Umbilical cord (tissue), 2 donors: ENCODE measurements at places on chromosomes 16 and 17. TPM values are rescaled to one million over a fixed set of nuclear protein-coding genes. Genes with fewer than 3 reads are reported as not detected.
A peak's percentile ranks its signal among the peaks of the same experiment; 100 is the strongest.

Gene ZP2
- total RNA-seq: not detected

DNA sequence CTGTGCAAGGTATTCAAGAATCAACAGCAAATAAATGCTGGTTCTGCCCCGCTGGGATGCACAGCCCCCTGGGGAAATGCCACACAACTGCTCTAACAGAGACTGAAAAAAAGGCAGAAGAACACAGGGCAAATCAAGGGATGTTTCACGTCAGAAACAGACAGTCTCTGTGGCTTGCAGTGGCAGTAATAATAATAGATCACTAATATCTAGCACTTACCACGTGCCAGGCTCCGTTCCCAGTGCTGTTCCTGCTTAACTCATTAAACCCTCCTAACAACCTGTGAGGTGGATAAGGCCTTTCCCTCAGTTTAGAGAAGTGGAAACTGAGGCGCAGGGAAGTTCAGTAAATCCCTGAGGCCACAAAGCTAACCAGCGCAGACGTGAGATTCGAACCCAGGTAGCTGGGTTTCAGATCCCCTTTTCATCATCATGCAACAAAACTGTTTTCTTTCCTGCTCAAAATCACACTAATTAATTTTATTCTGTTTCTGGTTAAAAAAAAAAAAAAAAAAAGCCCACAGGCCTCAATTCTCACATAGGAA is 36.7 kb downstream of the ARHGAP17 start:
- no peak for DNase-seq

Gene CHD9NB
- total RNA-seq: 12.3 TPM

DNA sequence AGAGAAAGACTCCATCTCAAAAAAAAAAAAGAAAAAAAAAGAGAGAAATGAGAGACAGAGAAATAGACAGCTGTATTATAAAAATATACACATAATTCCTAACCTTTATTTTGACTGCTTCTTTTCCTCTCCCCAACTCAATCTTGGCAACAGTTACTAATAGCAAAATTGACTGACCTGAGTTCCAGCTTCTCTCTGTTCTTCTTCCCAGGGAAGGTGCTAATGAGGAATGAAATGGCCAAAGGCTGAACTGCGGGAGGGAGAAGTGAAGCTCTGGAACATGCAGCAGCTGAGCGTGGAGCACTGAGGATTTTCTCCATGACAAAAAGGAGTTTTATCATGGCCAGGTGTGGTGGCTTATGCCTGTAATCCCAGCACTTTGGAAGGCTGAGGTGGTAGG is 25.2 kb upstream of the PRKCA start:
- no peak for DNase-seq

Gene MAPT
- total RNA-seq: 1.7 TPM

GRCh38 chr16:67230809-67231660 is 4.1 kb downstream of the TMEM208 start:
- DNase-seq: no peak

DNA sequence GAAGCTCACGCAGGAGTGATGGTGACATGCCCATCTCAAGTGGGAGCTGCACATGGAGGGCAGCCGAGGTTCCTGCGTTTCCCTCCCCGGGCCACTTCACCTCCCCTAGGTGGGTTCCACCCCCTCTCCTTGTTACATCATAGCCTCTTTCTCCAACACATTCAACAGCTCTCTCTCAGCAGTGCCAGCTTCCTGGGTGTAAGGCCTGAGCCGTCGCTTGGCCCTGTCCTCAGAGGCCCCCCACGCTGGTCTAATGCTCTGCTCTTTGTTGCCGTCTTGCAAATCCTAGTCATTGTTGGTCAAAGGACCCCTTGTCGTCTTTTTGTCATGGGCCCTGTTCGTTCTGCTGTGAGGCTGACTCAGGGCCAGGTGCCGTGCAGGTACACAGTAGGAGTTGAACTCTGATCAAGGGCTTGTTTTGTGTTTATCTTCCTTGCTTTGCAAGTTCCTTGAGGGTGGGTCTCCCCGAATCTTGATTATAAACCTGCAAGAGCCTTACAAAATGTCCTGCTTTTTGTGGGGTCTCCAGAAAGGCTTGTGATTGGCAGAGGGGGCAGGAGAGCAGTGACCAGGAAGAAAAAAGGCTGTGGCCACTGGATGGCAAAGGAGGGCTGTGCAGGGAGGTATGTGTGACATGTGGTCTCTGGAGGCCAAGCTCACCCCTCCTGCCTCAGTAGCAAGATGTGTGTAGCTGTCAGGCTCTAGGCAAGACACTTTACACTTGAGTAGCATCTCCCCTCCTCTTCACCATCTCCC is 136.6 kb downstream of the CCDC182 start:
- no peak for DNase-seq

GRCh38 chr17:14317383-14317782 is 16.5 kb downstream of the HS3ST3B1 start:
- no peak for DNase-seq

Gene KRTAP3-2
- 31.1 TPM for total RNA-seq

Gene C16orf89
- total RNA-seq: not detected

DNA sequence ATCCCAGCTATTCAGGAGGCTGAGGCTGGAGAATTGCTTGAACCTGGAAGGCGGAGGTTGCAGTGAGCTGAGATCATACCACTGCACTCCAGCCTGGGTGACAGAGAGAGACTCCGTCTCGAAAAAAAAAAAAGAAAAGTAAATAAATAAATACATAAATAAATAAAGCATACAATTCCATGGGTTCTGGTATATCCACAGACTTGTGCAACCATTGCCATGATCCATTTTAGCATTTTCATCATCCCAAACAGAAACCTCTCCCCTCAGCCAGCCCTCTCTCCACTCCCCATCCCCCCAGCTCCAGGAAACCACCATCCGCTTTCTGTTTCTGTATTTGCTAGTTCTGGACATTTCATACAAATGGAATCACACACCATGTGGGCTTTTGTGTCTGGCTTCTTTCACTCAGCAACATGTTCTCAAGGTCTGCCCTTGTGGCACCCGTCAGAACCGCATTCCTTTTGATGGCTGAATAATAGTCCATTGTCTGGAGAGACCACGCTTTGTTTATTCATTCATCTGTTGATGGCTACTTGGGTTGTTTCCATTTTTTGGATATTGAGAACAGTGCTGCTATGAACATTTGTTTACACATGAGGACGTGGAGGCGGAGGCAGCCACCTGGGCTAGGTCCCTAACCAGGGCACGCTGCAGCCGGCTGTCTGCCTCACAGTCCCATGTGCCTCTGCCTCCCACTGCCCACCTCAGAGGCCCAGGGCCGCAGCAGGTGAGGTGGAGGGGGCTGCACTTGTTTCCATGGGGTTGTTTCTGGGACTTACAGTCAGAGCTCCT is 76.2 kb downstream of the NT5M start:
- no peak for DNase-seq

Gene CMTM1
- total RNA-seq: 10.8 TPM

Gene THUMPD1
- 103 TPM for total RNA-seq

- DNase-seq: no peak
These were observed 169.1 kb downstream of the MSI2 start for GRCh38 chr17:57425431-57425830.

Gene PDF
- total RNA-seq: 3.1 TPM

GRCh38 chr16:50261707-50262235 is 4.6 kb upstream of the ADCY7 start:
- no peak for DNase-seq

- no peak for DNase-seq
These were observed 54.2 kb downstream of the CDRT4 start for GRCh38 chr17:15413101-15413771.

DNA sequence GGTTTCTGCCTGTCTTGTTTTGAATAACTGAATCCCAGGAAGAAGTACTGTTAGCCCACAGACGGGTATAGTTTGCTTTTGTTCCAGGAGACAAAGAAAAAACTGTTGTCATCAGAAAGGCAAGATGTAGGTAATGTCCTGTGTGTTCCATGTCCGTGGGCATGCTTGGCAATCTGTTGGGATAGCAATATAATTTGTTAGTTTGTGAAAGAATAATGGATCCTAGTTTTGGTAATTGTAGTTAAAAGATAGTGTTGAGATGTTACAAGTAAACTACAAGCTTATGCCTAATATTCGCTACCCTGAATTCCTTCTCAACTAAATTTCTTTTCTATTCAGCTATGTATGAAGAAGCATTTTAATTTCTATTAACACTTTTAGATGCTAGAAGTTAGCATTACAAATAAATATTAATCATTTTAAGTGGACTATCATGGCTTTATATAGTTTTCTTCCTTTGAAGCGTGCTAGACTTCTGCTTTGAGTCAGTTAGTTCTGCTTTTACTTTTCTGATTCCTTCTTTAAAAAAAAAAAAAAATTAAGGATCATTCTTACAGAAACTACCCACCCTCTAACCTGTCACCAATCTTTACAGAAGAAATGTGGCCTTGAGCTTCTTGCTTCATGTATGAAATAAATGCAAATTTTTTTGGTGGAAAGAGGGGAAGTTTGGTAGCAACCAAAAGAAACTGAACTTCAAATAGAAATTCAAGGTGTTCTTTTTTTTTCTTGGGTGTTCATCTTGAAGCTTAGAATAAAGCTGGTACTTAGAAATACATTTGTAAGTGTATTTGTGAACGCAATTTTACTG is 2.4 kb downstream of the EVI2A start:
- DNase-seq: no peak

Gene CCDC200
- total RNA-seq: not detected

- DNase-seq: no peak
These were observed 1.1 kb upstream of the RAPGEFL1 start for GRCh38 chr17:40175928-40176753.

DNA sequence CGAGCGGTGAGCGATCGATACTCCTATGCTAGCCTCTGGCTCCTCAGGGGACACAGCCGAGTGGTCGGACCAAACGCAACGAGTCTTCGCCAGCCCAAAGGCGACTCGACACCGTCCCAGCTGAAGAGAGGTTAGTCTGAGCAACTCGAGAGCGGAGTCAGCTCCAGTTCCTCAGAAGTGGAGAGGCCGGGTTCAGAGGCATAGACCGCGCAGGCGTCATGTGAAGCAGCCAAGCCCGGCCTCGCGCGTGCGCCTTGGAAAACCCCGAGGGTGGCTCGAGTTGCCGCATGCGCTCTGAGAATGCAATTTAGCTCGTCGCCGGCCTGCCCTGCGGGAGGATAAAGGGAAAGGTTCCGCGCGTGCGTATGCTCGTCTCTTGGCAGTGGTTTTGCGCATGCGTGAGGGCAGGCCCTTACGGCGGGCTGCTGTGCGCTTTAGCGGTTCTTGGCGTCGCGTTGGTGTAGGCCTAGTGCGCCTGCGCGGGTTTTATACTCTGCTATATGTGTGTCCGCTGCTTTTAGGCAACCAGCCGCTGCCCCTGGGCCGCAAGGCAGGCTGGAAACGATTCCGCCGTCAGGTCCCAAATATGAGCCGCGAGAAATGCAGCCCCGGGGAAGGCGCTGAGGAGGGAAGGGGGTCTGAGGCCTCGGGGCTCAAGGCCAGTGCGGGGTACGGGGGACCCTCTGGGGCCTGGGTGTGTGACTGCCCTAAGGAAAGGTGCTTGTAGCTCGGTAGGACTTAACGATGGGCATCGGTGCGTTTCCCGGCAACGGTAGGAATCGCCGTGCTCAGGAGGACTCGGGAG is at the start of gene KDM8:
Gene KDM8, plus strand, starts transcription at position 20 of the 805 bp plus-strand sequence. CDS start 6,598 bp downstream, outside the sequence.
- peak; percentile 100 for DNase-seq

Gene TNP2
- 5.3 TPM for total RNA-seq

Gene CENPV
- 23.6 TPM for total RNA-seq

DNA sequence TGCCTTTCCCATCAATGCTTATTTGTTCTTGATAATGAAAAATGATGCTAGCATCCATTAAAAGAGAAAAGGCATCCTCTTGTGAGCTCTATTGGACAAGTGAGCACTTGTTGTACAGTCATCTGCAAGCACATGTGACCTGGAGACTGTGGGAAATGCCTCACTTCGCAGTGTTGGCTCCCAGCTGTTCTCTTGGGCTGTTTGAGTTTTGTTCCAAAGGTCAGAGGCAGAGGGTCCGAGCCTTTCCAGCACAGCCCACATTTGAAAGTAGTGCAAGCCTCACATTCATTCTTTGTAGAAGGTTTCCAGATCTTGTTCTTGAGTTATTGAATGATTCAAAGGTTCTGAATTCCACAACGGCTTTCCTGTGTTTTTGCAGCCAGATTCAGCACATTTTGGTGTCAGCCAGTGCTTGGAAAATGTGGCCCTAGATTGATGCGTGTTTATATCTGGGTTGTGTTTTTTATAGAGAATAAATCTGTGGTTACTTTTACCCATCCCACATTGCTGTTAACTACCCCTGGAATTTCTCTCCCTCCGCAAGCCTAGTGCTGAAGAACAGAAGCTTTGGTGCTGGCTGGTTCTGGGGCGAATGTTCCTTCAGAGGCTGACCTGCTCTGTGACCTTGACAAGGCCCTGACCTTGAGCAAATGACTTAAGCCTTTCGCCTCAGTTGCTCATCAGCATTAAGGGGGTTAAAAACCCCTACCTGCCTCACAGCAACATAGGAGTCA is 49.8 kb downstream of the CDH1 start:
- DNase-seq: peak; percentile 38

- no peak for DNase-seq
These were observed 713 bp downstream of the COX11 start for GRCh38 chr17:54967621-54968261.

- DNase-seq: peak; percentile 86
These were observed 6.9 kb upstream of the CHMP6 start for GRCh38 chr17:80984749-80985148.
